ENCODE measurements at places on chromosomes 6 and 20.

- no peak overlapping the region for H3K4me3 ChIP-seq
- no peak overlapping the region for H3K27ac ChIP-seq
- no peaks in the 10 kb centered on the region for H3K36me3 ChIP-seq
Observed at GRCh38 chr20:51042657-51043247, 19.8 kb upstream of the KCNG1 start.

DNA sequence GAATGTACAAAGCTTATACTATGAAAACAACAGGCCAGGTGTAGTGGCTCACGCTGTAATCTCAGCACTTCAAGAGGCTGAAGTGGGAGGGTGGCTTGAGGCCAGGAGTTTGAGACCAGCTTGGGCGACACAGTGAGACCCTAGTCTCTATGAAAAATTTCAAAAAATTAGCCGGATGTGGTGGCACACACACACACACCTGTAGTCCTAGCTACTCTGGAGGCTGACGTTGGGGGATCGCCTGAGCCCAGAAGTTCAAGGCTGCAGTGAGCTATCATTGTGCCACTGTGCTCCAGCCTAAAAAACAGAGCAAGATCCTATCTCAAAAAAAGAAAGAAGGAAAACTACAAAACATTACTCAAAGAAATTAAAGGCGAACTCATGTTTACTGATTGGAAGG lies 7.3 kb upstream of the ASF1A start:
- peaks cover 12% of the 10 kb centered on the region for H3K4me1 ChIP-seq
- H3K36me3 ChIP-seq, result peaks cover 1% of the 10 kb centered on the region
- no peak overlapping the region for H3K27ac ChIP-seq
- no peak overlapping the region for H3K4me3 ChIP-seq

- no peak overlapping the region for H3K4me3 ChIP-seq
- H3K4me1 ChIP-seq, result peaks cover 3% of the 10 kb centered on the region
- H3K27ac ChIP-seq, result no peak overlapping the region
- H3K36me3 ChIP-seq, result peaks cover 8% of the 10 kb centered on the region
Observed at GRCh38 chr6:147046141-147046877, 157.9 kb upstream of the STXBP5 start.

GRCh38 chr6:20044883-20045282 lies 167.4 kb downstream of the MBOAT1 start:
- no peak for DNase-seq
- H3K27ac ChIP-seq, result no peak overlapping the region
- no peaks in the 10 kb centered on the region for H3K36me3 ChIP-seq
- H3K4me3 ChIP-seq, result no peak overlapping the region
- peaks cover 2% of the 10 kb centered on the region for H3K4me1 ChIP-seq

DNA sequence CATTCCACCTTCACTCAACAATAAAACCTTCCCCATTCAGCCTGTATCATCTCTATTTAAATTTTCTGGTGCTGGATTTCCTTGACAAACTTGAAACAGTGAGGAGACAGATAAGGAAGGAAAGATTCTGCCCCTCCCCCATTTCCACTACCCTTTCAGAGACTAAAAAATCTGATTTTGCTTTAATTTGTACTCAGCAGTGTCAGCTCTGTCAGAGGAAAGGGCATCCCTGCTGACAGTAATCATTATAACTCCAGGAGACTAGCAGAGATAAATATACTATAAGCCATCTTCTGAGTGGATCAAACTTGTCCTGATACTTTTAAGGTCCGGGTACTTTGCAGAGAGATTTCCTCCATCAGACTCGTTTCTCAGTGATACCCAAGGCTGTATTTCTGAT lies 155.6 kb downstream of the SAMD5 start:
- no peak overlapping the region for H3K4me3 ChIP-seq
- no peak for DNase-seq
- H3K4me1 ChIP-seq, result peaks cover 3% of the 10 kb centered on the region
- peaks cover 2% of the 10 kb centered on the region for H3K36me3 ChIP-seq
- no peaks in the 10 kb centered on the region for H3K27me3 ChIP-seq
- no peak overlapping the region for H3K27ac ChIP-seq

GRCh38 chr20:63518351-63518861 lies 2.2 kb upstream of the PPDPF start:
- DNase-seq, result peak; percentile 8
- peak overlapping the region; percentile 82 for H3K27ac ChIP-seq
- peaks cover 5% of the 10 kb centered on the region for H3K4me1 ChIP-seq
- peaks cover 6% of the 10 kb centered on the region for H3K36me3 ChIP-seq
- peaks cover 19% of the 10 kb centered on the region for H3K27me3 ChIP-seq

- H3K4me3 ChIP-seq, result no peak overlapping the region
- no peak overlapping the region for H3K27ac ChIP-seq
- H3K36me3 ChIP-seq, result peaks cover 4% of the 10 kb centered on the region
- H3K27me3 ChIP-seq, result no peaks in the 10 kb centered on the region
Observed at GRCh38 chr20:58306421-58307261, 2.9 kb upstream of the RAB22A start.

- H3K27ac ChIP-seq, result no peak overlapping the region
- no peaks in the 10 kb centered on the region for H3K27me3 ChIP-seq
- DNase-seq, result no peak
- H3K4me3 ChIP-seq, result no peak overlapping the region
- H3K4me1 ChIP-seq, result peaks cover 23% of the 10 kb centered on the region
Observed at GRCh38 chr6:100175814-100176310, 181.8 kb upstream of the MCHR2 start.

GRCh38 chr6:105805501-105806023 lies 280.6 kb upstream of the PRDM1 start:
- H3K4me3 ChIP-seq, result no peak overlapping the region
- H3K4me1 ChIP-seq, result peaks cover 5% of the 10 kb centered on the region
- H3K27me3 ChIP-seq, result peaks cover 5% of the 10 kb centered on the region

DNA sequence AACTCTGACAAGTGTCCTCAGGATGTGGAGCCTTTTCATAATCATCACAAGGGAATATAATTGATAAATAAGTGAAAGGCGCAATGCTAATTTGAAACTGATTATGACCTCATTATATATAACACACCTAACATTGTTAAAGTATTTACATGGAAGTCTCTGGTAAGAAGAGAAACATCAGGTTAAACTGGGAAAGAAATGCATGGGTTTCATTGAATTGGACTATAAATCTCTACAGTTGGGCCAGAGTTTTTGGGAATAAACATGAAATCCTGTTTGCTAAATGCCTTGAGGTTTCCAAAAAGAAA lies 1.0 kb upstream of the SGK1 start:
- peaks cover 49% of the 10 kb centered on the region for H3K27me3 ChIP-seq

GRCh38 chr6:509676-510075 lies 118.1 kb downstream of the IRF4 start:
- no peaks in the 10 kb centered on the region for H3K4me1 ChIP-seq
- H3K36me3 ChIP-seq, result peaks cover 3% of the 10 kb centered on the region
- H3K4me3 ChIP-seq, result no peak overlapping the region
- no peak overlapping the region for H3K27ac ChIP-seq
- no peak for DNase-seq
